Activated T-helper 1 cell treated with anti-CD3 and anti-CD28 coated beads, Interleukin-12 subunit alpha, Interleukin-12 subunit beta, Interleukin-2, Interleukin-4 antibody, amounts not matched to agents 30 ng/mL and 10 ng/mL and 1 ng/mL, durations not matched to agents 14 hours and 24 hours and 36 hours (primary cell): ENCODE measurements at places on chromosomes 2 and 18.

GRCh38 chr2:148596018-148596417 lies 48.5 kb upstream of the EPC2 start:
- DNase-seq = no peak

- no peak for DNase-seq
Observed at GRCh38 chr2:24456599-24457556, 34.2 kb upstream of the NCOA1 start.

- peak; percentile 49 for DNase-seq
Observed at GRCh38 chr2:25362434-25363145, 20.9 kb upstream of the DNMT3A start.

DNA sequence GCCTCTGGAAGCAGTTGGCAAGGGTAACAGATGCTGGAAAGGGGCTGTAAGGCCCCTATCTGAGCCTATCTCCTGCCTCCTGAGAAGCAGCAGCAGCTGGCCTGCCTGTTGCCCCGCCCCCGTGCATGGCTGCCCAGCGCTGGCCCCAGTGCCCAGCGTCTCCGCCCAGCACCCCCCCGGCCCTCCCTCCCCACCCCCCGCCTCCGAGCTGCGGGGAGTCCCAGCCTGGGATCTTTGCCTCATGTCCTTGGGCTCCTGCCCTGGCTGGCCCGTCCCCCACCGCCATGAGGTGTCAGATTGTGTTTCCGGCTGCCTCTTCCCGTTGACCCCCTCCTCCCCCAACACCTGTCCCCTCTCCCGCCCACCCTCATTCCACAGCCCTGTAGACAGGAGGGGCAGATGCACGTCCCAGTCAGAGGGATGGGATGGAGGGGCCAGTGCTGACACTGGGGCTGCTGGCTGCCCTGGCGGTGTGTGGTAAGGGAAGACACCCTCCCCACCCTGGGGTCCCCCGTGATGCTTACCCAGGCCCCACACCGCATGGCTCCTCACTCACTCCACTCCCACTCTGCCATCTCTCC lies at the start of gene CHRND:
Gene CHRND, plus strand, starts transcription at position 370 of the 581 bp plus-strand sequence. Its CDS starts 56 bp downstream, at position 426.
- DNase-seq = no peak

GRCh38 chr18:47274961-47275360 lies 23.5 kb upstream of the SKOR2 start:
- no peak for DNase-seq

DNA sequence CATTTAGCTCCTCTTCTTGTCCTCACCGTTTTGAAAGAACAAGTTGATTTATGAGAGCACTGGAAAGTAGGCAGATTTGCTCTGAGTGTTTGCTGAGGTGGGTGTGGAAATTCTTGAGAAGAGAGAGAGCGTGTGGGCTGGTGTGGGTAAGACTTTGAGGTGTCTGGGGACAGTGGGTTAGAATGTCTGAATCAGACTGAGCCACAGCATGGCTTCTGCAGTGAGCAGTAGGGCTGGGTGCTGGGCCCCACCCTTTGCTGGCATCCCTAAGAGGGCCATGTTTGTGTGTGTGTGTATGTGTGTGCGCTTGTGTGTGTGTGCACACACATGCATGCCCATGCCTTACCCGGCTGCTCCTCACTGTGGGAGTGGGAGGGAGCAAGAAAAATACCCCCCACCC lies 63.7 kb downstream of the COPS8 start:
- no peak for DNase-seq

DNA sequence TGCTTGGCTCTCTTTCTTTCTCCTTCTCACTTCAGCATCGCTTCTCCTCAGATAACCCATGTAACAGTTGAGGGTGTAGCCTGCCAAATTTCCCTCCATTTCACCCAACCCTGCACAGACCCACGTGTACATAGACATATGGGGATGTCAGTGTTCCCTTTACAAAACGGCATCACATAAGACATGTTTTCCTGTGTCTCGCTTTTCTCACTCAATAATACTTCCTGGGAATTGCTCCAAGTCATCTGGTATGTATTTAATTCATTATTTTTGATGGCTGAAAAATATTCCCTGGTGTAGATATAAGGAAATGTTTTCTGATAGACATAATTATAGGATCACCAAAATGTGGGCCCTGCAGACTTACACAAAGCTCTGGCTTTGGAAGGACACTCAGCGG lies 176.8 kb downstream of the LOXHD1 start:
- no peak for DNase-seq

DNA sequence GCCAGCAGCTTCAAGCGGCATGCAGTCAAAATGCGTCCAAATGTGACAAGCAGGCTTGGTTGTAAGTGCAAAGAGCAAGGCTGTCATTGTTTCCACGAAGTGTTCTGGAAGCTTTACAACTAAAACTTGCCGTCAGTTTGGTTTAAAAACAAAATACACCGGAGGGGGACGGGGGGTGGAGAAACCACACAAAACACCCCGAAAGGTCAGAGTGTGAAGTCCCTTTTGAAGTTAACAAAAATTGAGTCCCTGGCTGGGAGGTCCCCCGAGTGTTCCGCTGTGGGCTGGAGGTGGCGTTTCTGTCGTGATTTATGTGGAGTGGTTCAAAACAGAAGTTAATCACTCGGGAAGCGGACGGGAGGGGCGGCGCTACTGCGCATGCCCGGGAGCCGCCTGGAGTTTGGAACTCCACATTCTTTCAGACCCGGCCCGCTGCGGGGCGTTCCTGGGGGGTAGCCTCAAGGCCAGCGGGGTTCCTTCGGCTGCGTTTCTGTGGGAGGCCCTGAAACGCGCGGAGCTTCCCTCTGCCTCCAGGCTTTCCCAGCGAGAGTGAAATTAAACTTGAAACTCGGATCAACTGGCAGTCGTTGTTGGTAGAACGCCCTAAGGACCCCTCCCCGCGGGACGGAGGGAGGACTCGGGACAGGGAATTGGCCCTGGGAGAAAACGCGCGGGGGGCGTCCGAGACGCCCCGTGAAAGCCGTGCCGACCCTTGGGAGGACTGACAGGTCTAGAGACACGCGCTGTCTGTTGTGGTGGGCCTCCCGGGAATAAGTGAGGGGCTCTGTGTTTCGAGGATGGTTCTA lies 1.4 kb downstream of the TGIF1 start:
- DNase-seq = peak; percentile 68

DNA sequence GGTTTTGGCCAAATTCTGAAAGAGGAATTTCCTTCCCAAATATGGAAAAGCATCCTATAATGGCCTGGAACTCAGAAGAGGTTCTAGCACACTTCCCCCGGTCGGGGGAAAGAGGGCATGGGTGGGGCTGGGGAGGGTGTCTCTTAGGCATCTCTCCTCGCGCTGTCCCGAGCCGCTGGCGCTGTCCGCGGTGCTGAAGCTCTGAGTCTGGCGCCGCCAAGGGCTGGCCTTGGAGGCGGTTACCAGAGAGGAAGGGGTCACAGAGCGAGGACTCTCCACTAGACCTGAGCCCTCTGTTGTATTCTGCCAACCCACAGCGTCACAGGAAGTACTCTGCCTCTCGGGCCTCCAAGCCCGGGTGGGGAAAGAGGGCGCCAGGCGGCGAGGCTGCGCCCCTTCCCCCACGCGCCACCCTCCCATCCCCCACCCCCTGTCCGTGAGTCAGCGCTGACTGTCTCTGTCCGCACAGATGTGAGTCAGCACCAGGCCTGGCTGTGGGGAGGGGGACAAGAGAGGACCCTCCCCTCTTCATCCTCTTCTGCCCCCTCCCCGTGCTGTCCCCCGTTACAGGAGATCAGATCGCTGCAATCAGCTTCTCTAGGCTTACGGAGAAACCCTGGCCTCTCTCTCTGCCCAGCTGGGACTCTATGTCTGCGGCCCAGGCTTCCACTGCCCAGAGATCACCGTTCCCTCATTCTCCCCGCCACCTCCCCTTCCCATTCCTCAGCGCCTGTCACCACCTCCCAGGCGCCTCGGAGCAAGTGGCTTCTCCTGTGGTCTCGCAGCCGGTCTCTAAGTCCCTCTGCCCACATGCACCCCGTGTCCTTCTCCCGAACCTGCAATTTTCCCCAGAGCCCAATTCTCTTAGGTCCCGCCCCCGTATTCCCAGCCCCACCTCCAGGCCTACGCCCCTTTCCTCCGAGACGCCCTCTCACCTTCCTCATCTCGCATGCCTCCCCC lies 779 bp downstream of the PTPRN start:
- peak; percentile 63 for DNase-seq

- DNase-seq = no peak
Observed at GRCh38 chr2:120388222-120389035, 42.5 kb downstream of the INHBB start.

- no peak for DNase-seq
Observed at GRCh38 chr18:60693426-60693825, 320.9 kb upstream of the MC4R start.

- no peak for DNase-seq
Observed at GRCh38 chr2:186554429-186554828, 35.4 kb upstream of the ITGAV start.

DNA sequence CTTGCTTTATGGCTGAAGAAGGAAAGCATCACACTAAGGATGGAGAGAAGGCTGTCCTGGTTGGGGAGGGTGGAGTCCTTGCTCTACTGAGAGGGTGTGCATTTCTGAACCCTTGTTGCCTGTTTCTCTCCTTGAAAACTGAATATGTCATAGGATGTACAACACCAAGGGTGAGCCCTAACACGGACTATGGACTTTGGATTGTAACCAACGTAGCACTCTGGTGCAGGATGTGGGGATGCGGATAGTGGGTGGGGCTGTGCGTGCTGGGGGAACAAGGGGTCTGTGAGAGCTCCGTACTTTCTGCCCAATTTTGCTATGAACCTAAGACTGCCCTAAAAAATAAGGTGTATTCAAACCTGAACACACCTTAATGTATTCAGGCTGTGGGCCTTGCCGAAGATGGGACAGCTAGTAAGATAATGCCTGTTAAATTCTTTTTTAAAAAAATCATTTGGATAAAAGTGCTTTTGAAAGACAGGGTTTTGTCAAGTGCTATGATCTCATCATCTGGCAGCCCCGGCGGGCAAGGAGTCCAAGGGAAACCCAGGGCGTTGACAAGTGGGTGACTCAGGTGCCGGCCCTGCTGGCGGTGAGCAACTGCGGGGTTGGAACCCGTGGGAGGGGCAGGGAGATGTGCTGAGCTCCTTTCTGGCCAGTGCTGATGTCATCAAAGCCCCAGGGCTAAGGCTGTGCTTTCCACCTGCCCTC lies 54.0 kb downstream of the GATA6 start:
- DNase-seq = no peak

GRCh38 chr2:110993557-110994231 lies 127.0 kb upstream of the BCL2L11 start:
- no peak for DNase-seq

DNA sequence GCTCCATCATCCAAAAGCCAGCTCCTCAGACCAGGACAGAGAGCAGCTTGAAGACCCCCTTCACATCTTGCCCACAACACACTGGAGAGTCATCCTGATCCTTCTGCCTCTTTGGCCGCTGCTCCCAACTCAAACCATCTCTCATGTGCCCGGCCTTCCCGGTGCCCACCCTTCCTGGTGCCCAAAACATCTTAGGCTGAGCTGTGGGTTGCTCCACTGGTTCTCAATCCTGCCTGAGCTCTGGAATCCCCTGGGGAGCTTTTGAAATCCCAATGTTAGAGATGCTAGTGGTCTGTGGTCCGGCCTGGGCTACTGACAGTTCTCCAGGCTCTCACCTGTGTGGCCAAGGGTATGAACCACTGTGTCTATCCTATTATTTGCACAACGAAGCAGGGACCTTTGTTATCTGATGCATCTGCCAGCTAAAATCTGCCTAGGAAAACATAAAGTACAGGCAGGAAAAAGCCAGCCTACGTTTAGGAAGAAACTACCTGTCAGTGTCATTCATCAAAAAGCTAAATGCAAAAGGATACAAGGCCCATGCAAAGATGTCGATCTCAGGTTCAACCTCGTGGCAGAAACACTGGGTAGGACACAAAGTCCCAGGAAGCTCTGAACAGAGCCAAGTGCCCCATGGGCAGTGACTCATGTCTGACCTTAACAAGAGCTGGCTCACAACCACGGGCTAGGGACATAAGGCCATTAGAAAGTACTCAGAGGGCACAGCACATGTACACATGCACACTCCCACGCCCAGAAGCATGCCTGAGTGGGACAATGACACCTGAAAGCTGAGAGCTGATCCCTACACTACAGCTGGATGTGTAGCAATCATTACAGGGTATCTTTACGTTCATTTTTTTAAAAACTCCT lies 30.8 kb downstream of the TBC1D8 start:
- no peak for DNase-seq

DNA sequence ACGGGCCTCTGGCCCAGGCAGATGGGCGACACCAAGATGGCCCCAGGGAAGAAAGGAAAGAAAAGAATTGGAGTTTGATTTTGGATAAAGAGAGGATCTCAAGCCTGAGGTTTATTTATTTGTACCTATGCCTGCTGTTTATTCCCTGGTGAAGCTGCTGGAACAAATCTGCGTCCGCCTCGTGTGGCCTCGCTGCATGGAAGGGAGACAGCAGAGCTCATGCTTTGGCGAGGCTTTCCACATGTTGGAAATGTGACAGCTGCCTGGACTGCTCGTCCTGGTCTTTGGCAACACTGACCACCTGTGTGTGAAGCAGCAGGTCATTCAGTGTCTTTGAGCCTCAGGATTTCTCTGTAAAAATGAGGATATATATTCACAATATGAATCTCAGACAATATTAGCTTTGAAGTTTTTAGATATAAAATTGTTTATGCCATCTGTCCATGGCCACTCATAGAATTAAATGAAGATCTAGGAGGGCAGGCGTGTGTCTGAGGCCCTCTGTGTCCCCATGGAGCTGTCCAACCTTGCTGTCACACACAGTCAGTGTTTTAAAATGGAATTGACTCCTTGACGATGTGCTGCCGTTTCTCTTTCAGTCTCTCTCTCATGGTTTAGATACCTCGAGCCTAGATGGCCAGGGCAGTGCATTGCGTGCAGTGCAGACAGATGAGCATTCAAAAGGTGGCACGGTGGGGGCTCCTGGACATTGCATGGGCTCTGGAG lies 94.3 kb downstream of the SOCS6 start:
- DNase-seq = no peak

GRCh38 chr2:212028798-212029394 lies 509.7 kb downstream of the ERBB4 start:
- no peak for DNase-seq

GRCh38 chr2:56292951-56293350 lies 109.2 kb downstream of the CCDC85A start:
- no peak for DNase-seq

GRCh38 chr2:150620855-150621254 lies 133.4 kb upstream of the RND3 start:
- DNase-seq = no peak

- DNase-seq = no peak
Observed at GRCh38 chr18:5770176-5770575, 125.1 kb downstream of the TMEM200C start.

- DNase-seq = no peak
Observed at GRCh38 chr18:3603421-3604234, 153.7 kb downstream of the TGIF1 start.

DNA sequence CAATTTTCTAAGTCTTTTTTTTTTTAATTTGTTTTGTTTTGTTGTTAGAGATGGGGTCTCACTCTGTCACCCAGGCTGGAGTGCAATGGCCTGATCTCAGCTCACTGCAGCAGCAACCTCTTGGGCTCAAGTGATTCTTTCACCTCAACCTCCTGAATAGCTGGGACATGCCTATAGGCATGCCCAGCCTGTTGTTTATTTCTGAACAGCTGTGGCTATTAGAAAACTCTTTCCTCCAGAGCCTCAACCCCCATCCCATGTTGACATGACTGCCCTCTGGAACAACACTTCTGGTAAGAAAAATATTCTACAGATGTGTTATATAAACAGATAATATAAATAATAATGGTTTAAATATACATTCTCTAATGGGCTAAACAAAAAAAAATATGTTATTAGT lies 44.4 kb upstream of the TWSG1 start:
- DNase-seq = no peak
